Right atrium auricular region (tissue), 2 donors: ENCODE measurements at places on chromosomes 7 and 10.

GRCh38 chr10:83543691-83544462, 595.4 kb upstream of the GHITM start:
- no peak overlapping the region for H3K4me3 ChIP-seq
- no peaks in the 10 kb centered on the region for H3K27me3 ChIP-seq
- DNase-seq, result no peak
- no peak overlapping the region for H3K27ac ChIP-seq
- peaks cover 30% of the 10 kb centered on the region for H3K4me1 ChIP-seq

GRCh38 chr10:123904834-123905409, 13.3 kb upstream of the CPXM2 start:
- H3K4me1 ChIP-seq, result no peaks in the 10 kb centered on the region
- H3K27me3 ChIP-seq, result no peaks in the 10 kb centered on the region
- H3K36me3 ChIP-seq, result no peaks in the 10 kb centered on the region
- H3K4me3 ChIP-seq, result no peak overlapping the region

GRCh38 chr10:132310701-132311337, 3.1 kb upstream of the STK32C start:
- no peaks in the 10 kb centered on the region for H3K27me3 ChIP-seq
- no peaks in the 10 kb centered on the region for H3K36me3 ChIP-seq
- no peak overlapping the region for H3K27ac ChIP-seq

- no peaks in the 10 kb centered on the region for H3K27me3 ChIP-seq
- no peak overlapping the region for H3K4me3 ChIP-seq
- no peaks in the 10 kb centered on the region for H3K4me1 ChIP-seq
- no peak overlapping the region for H3K27ac ChIP-seq
- DNase-seq, result no peak
- H3K36me3 ChIP-seq, result no peaks in the 10 kb centered on the region
These were observed 304.2 kb upstream of the BMPER start for GRCh38 chr7:33601101-33601500.
